ENCODE measurements at places on chromosomes 3 and 15.

- no peak for DNase-seq
These were observed at the start of gene HTR3D for GRCh38 chr3:184031187-184031792. Gene HTR3D, plus strand, starts transcription at chr3:184031742. Its CDS starts 0 bp downstream, at chr3:184031742.

GRCh38 chr3:48268381-48268935 is 27.6 kb downstream of the ZNF589 start:
- no peak for DNase-seq

GRCh38 chr3:47265725-47266428 is 16.7 kb downstream of the KIF9 start:
- no peak for DNase-seq

DNA sequence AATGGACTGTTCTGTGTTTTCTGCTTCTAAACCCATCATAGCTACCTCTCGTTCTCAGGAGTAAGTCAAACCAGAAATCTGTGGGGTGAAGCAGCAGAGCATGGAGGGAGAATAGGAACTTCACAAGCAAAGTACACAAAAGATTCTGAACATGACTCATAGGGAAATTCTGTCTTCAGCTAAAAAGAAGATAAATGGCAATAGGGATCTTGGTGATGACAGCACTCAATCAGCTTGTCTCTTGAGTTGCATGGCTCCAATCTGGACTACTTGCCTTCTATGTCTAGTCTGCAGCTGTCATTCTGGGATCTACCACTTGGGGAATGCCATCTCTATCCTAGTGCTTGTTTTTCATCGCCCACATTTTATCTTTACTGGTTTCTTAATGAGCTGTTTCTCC is 13.5 kb upstream of the GRAMD1C start:
- no peak for DNase-seq

GRCh38 chr3:127680146-127680661 is 7.5 kb downstream of the ABTB1 start:
- DNase-seq = no peak

DNA sequence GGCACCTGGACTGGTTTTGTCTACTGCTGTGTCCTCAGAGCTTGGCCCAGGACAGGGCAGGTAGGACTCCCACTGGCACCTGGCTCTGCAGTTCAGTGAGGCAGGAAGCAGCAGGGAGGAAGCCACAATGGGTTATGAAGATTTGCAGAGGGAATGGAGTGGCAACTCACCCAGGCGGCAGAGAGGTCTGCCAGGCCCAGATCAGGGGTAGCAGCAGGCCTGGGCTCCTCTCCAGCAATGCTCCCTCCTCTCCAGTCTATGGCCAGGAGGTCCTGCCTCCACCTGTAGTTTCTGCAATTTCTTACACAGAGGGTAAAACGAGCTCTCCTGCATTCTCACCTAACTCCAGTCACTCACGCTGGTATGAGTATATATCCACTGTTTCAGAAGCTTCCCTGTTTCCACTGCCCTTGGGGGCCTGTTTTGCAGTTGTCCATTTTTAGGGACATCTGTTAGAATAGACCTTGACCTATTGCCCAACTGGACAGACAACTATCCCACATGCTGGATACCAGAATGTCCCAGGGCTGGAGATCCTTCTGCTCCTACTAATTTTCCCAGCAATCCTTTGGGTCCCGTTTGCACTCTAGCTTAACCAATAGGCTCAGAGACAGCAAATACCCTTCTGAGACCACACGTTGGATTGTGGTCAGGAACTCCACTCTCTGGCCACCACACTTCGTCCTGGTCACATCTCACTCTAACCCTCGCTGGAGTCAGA is 35.2 kb downstream of the HMCES start:
- peak; percentile 55 for DNase-seq

DNA sequence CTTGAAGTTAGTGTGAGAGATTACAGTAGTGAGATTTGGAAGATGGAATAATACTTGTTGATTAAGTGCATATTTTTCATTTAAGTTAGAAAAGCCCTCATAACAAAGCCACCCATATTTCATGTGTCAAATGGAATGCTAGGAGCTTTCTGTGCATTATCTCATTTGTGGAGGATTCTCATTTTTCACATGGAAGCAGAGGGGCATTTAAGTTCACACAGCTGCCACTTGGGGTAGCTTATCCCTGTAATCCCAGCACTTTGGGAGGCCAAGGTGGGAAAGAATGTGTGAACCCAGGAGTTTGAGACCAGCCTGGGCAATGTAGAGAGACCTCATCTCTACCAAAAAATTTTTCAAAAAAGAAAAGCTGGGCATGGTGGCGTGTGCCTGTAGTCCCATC is 55.2 kb downstream of the RAB7A start:
- no peak for DNase-seq

DNA sequence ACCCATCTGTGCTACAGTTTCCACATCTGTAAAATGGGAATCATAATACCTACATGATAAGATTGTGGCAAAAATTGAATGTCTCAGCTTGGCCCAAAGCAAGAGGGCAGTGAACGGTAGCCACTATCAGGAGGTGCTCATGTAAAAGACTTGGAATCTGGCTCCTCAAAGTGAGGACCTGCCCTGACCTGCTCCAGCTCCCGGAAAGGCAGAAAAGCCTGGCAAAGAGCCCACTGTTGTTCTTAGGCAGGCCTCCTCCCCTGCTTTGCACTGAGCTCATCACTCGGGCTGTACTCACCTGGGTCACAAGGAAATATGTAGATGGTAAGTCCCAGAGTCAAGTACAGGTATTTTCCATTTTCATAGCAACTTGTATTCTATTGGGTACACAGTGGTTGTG is 250.7 kb upstream of the TBL1XR1 start:
- DNase-seq = no peak

GRCh38 chr3:161941891-161942290 is 445.3 kb downstream of the OTOL1 start:
- no peak for DNase-seq

- no peak for DNase-seq
These were observed 351.1 kb downstream of the OCA2 start for GRCh38 chr15:27747997-27748396.

GRCh38 chr3:116112696-116113095 is 332.6 kb downstream of the LSAMP start:
- DNase-seq = no peak

DNA sequence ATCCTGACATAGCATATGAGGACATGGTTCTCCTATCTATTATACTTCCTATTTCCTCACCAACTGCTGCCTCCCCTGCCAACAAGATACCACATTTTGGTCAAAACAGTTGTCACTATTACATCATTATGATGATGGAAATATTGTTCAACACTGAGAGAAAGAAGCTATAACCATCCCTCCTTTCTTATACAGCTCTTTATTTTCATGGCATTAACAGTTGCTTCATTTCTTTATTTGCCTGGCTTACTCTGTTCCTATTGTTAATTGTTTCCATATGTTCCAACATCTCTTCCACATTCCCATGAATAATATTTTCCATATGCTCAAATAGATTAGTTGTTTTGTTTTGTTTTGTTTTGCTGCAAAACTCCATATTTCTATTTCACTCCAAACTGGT is 40.8 kb upstream of the FILIP1L start:
- no peak for DNase-seq

- no peak for DNase-seq
These were observed 7.2 kb upstream of the MUC13 start for GRCh38 chr3:124941771-124942170.

- no peak for DNase-seq
These were observed 127.2 kb downstream of the SHOX2 start for GRCh38 chr3:157979022-157979421.

- DNase-seq = no peak
These were observed 7.8 kb upstream of the WNT7A start for GRCh38 chr3:13887495-13888300.

GRCh38 chr3:42709621-42710020 is 7.0 kb upstream of the HHATL start:
- DNase-seq = no peak

DNA sequence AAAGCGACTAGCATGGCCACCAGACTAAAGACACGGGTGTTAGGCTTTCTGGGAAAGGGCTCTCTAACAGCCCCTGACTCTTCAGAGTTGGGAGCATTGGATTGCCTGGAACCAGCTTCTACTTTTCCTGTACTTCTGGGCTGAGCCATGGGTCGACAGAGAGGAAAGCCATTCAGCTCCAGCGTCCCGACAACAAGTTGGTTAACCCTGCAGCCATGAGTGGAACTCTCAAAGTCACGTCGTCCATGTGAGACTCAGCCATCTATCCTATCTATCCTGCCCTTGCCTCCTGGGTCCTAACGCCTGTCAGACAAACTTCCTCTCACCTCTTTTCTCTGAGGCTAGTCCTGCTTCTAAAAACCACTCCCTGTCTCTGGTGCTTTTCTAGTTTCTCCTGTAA is 32.6 kb upstream of the TBC1D5 start:
- DNase-seq = no peak

DNA sequence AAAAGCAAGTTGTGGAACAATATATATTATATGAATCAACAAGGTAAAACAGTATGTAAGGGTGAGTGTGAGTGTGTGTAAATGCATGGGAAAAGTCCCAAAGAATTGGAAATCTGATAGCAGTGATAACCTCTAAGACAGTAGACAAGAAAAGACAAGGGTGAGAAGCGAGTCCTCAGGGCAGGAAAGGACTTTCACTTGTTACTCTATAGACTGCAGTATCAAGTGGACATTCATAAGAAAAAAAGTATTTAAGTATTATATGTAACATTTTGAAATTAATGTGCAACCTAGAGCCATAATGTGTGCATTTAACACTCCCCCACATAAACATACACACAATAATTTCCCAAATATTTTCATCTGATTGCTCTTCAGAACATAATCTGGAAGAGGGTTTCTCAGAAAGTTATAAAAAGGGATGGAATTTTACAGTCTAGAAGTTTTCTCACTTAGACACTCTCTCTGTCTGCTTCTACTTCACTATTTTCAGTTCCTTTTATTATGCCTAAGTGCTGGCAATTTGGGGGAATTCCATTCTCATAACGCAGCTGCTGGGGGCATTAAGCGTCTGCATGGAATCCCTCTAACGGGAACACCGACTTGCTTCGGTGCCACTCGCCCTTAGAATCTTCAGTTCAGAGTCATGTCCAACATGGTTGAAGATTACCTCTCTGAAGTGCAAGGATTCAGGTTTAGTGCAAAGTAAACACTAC is 50.0 kb upstream of the CDIN1 start:
- DNase-seq = no peak

- DNase-seq = no peak
These were observed 575.5 kb upstream of the KCNMB2 start for GRCh38 chr3:177960722-177961121.

DNA sequence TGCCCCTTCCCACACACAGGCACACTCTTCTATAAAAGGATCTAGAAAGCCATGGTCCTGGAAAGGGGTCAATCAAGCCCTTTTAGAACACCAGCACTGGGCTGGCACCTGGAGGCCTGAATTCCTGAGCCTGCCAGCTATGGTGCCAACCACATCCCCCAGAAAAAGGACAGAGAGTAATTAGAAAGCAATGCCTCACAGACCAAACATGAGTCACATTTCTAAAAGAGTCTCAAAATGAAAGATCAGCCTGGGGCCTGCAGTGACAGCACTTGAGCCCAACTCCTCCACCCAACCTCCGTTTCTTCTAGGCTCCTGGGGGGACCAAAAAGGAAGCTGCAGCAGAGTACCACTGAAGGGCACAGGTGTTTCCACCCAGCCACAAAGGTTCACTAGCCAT is 14.1 kb downstream of the MYLK start:
- DNase-seq = no peak

GRCh38 chr3:10494180-10494579 is 11.2 kb downstream of the ATP2B2 start:
- DNase-seq = no peak

DNA sequence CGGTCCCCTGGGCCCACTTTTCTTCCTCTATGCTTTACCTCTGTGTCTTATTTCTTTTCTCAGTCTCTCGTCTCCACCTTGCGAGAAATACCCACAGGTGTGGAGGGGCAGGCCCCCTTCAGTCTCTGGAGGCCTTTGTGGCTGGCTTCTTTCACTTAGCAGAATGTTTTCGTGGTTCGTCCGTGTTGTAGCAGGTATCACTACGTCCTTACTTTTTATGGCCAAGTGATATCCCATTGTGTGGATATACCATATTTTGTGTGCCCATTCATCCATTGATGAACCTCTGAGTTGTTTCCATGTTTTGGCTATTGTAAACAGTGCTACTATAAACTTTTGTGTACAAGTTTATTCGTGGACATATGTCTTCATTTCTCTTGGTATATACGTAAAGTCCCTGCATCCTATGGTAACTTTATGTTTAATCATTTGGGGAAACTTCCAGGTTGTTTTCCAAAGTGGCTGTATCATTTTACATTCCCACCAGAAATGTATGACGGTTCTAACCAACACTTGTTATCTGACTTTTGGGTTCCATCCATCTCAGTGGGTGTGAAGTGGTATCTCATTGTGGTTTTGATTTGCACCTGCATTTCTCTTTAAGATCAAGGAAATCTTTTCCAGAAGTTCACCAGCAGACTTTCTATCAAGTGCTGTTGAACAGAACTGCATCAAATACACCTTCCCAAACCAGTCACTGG is 5.6 kb downstream of the PIGZ start:
- no peak for DNase-seq

- no peak for DNase-seq
These were observed 8.3 kb downstream of the SLC38A3 start for GRCh38 chr3:50213373-50213772.

- peak; percentile 19 for DNase-seq
These were observed 539 bp upstream of the MGLL start for GRCh38 chr3:127822682-127823425.

DNA sequence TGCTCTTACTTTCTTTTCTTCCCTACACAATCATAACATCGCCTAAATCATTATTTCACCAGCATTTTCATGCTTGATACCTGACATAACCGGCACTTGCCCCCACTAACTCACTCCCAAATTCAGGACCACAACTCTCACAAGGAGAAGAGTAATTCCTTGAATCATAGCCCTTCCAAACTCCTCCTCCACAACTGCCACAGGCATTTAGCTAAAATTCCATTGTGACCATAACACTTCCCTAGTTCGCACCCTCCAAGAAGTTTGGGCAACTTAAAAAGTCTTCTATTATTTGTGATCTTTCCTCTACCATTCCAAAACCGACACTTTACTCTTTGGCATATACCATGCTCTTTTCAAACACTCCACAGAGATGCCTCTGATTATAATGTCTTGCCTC is 59.4 kb upstream of the XRN1 start:
- no peak for DNase-seq

- DNase-seq = no peak
These were observed 170.4 kb upstream of the LPP start for GRCh38 chr3:187983484-187984124.

- peak; percentile 68 for DNase-seq
These were observed 62.8 kb upstream of the CMTM8 start for GRCh38 chr3:32175607-32176197.

DNA sequence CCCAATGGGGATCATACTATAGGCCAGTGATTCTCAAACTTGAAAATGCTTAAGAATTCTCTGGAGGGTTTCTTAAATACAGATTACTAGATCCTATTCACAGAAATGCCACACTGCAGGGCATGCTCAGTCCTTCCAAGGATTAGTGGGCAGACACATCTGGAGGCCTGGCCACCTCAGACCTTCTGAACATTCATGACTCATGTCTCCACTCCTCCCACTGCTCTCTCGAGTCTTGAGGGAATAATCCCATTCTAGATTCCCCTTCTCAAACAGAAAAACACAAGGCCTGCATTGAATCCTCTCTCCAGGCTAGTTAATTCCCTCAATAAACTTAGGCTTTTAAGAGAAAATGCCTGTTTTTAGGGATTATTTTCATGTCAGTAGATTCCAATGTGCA is 22.1 kb downstream of the ZNF621 start:
- DNase-seq = no peak

Measured in hematopoietic multipotent progenitor cell treated with erythropoietin and hydrocortisone succinate and interleukin-3 and kit ligand, for 17 days (in vitro differentiated cells).